ENCODE measurements at places on chromosomes 11 and 22.

- DNase-seq = no peak
Observed at GRCh38 chr11:5992604-5993251, 5.9 kb upstream of the OR52L1 start.

- DNase-seq = no peak
Observed at GRCh38 chr11:79007771-79008402, 432.9 kb downstream of the TENM4 start.

- peak; percentile 84 for DNase-seq
Observed at GRCh38 chr11:64767344-64768299, 7.8 kb upstream of the PYGM start.

DNA sequence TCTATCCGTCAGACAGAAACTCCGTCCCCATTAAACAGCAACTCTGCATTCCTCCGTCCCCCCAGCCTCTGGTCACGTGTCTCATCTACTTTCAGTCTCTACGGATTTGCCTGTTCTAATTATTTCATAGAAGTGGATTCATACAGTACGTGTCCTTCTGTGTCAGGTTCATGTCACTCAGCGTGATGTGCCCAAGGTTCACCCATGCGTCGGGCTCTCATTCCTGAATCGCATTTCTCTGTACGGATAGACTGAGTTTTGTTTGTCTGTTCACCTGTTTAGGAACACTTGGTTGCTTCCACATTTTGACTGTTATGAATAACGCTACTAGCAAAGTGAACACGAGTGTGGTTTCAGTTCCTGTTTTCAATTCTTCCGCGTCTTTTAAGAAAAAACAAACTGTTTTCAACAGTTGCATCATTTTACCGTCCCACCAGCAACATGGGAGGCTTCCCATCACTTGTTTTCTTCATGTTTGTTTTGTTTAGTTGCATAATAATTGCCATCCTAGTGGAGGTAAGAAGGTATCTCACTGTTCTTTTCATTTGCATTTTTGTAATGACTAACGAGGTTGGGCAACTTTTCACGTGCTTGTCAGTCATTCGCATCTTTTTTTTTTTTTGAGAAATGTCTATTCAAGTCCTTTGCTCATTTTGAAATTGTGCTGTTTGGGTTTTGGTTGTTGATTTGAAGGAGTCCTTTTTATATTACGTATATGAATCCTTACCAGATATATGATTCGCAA, 8.9 kb upstream of the NLRP6 start:
- DNase-seq = peak; percentile 80

- DNase-seq = no peak
Observed at GRCh38 chr11:14619603-14620531, 23.7 kb upstream of the PDE3B start.

DNA sequence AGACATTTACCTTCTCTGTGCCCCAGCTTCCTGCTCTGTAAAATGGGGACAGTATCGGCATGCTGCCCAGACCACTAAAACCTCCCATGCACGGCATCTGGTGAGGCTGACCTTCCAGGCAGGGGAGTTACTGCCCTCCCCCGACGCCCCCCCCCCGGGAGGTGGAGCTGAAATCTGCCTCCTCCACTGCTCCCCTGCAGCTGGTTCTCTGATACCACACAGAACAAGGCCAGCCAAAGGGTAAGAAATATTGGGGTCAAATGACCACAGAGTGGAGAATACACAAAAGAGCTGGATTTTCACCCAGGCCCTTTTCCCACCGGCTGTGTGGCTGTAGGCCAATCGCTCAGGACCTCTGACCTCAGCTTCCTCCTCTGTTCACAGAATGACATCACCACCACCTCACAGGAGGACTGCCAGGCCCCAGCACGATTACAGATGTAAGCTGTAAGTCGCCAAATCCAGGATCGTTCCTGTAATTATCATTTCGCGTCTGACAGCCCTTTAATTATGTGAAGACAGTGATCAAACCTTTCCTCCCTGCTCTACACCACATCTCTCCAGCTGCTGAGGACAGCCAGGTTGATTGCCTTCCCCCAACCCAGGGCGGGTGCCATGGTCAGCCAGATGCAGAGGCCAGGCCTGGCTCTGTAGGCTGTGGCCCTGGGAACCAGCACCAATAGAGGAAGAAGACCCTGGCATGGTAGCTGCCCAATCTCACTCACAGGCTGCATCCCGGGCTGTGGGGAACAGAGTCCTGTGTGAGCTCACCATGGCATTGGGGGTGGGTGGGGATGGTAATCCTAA, 35.7 kb upstream of the KLHL35 start:
- DNase-seq = no peak

DNA sequence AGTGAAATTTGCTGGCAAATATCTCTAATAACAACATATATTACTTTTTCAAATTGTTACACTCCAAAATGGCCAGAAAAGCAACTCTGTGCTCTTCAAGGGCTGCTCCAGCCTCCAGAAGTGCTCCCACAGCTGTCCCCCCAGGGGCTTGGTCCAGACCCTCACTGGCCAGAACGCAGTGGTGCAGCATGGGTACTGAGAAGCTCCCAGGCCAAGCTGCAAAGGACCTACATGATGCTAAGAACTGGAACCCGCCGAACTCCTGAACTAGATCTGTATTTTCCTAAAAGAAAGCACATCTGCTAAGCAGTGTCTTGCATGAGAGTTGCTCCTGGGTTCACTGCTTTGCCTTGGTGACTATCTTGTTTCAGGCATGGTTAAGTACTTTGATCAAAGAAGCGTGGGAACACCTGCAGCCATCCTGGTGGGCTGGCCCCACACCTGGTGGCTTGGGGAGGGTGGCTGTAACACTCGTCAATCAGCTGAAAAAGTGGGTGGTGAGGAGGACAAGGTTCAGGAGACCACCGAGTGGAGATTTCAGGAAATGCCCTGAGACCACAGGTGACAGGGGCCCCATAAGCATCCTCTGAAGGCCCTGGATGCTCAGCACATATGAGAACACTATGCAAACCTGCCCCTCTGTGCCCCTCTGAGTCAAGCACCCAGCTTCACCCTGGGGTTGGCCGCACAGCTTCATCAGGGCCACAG, 72.7 kb upstream of the PITPNB start:
- no peak for DNase-seq

- DNase-seq = no peak
Observed at GRCh38 chr11:71183878-71184277, 68.5 kb downstream of the SHANK2 start.

GRCh38 chr22:43343262-43343669, at the start of gene SCUBE1:
TSS of gene SCUBE1 (minus strand) at chr22:43343372. CDS start at chr22:43343261, 111 bp downstream.
- peak; percentile 58 for DNase-seq

GRCh38 chr11:2298131-2298794, 3.5 kb downstream of the C11orf21 start:
- no peak for DNase-seq

DNA sequence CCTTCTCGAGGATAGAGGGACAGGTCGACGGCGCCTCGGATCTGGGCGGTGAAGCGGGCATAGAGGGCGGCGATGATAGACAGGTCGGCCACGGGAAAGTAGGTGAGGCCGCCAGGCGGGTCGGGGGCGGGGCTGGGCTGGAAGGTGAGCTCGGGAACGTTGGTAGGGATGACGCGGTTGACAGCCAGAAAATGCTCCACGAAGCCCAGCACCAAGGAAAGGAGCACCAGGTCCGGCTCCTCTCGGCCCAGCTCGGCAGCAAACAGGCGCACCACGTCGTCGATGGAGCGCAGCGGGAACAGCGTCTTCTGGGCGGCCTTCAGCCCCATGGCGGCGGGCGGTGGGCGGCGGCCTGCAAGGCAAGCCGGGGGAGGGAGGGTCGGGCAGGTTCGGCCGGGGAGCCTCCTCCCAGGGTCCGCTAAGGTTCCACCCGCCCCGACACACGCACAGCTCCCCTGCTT, 540 bp downstream of the MEN1 start:
- DNase-seq = peak; percentile 12

- no peak for DNase-seq
Observed at GRCh38 chr22:27197052-27197451, 539.7 kb downstream of the MIAT start.

DNA sequence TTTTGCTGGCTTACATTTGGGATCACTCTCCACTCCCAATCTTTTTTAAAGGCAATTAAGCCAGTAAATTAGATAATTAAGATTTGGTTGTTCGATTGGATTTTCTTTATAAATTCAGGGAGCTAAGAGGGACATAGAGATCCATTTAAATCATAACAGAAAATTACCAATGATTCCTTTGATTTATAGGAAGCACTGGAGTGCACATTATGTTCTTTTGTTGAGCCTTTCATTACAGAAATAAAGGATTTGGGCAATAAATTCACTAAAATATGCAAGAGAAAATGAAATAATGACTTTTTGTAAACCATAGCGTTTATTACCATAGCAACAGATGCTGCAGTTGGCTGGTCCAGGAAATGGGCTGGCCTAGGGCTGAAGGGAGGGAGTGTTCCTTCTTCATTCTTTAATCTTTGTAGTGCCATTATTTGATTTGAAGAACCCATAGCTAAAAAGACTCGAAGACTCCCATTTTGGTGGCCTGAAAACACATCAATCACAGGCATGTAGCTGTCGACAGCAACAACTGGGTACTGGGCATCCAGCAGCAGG, 73.0 kb downstream of the C2CD3 start:
- DNase-seq = no peak

DNA sequence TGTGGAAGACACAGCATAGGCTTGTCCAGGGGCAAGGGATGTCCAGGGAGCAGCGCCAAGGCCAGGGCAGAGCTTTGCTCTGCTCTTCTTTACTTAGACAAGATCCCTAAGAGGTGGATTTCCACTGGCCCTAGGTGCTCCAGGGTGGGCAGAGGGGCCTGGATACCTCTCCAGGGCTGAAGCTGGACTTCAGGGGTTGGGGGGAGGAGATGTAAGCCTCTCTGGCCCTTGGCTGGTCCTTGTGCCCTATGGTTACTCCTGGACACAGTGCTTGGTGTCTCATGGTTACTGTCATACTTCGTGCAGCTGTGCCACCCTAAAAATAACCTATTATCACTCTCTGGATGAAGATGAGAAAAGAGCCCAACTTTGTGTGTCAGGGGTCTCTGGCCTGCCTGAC, 12.9 kb upstream of the KCNJ11 start:
- DNase-seq = no peak

GRCh38 chr11:112412383-112412782, 151.7 kb upstream of the PLET1 start:
- DNase-seq = no peak

DNA sequence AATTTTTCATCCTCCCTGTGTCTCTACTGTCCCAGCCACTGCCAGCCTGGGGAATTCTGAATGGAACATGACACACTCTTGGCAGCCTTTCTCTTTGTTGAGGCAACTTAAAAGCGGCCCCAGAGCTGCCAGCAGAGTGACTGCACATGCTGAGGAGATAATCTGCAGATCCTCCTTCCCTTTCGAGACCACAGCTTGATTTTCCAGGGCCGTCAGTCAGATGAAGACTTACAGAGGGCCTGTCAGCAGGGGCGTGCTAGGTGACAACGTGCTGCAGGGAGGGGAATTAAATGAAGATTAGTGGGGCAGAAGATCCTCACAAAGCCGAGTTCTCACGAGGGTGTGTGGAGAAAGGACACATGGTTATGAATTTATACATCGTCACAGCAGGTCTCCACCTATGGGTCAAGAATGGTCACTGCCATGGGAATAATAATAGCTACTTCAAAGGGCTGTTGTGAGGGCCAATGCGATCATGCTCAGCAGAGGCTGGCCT, 193.5 kb upstream of the PITPNB start:
- no peak for DNase-seq

- DNase-seq = no peak
Observed at GRCh38 chr11:30260813-30261212, 30.0 kb downstream of the FSHB start.

DNA sequence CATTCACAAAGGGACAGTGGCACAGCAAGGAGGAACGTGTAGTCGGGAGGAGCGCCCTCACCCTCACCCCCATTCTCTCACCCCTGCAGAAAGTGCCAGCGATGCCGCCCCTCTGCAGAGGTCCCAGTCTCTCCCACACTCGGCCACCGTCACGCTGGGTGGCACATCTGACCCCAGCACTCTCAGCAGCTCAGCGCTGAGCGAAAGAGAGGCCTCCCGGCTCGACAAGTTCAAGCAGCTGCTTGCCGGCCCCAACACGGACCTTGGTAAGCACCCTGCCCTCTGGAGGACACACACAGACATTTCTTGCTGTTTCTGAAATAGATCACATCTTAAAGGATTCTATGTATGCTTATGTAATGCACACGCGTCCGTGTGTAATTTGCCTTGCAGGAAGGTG, 34.9 kb downstream of the TBC1D22A start:
- DNase-seq = no peak

DNA sequence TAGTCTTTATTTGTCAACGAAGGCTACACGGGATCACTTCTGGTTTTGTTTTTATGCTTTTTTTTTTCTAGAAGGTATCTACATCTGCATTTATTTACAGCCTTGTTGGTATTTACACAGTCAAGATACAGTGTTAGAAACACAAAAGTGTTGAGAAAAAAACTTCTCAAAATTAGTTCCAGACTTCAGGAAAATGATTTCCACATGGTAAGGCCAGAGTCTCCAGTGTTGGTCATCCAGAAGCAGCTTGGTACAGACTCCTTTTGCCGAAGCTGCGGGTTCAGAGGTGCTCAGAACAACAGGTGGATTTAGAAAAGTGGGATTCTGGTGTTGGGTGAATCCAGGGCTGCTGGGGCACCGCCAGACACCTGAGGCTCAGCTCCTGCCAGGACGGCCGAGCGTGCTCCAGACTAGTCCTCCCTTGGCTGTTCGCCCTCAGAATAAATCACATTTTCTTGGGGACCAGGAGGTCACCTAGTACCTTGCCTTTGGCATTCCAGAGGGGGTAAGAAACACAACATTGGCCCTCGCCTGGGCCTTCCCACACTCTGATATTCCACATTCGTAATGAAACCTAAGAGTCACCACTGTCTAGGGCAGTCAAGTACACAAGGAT, 78.7 kb upstream of the NARS2 start:
- no peak for DNase-seq

GRCh38 chr11:94525546-94526324, 13.5 kb downstream of the C11orf97 start:
- no peak for DNase-seq

- DNase-seq = no peak
Observed at GRCh38 chr11:43923406-43924111, 18.9 kb upstream of the C11orf96 start.

DNA sequence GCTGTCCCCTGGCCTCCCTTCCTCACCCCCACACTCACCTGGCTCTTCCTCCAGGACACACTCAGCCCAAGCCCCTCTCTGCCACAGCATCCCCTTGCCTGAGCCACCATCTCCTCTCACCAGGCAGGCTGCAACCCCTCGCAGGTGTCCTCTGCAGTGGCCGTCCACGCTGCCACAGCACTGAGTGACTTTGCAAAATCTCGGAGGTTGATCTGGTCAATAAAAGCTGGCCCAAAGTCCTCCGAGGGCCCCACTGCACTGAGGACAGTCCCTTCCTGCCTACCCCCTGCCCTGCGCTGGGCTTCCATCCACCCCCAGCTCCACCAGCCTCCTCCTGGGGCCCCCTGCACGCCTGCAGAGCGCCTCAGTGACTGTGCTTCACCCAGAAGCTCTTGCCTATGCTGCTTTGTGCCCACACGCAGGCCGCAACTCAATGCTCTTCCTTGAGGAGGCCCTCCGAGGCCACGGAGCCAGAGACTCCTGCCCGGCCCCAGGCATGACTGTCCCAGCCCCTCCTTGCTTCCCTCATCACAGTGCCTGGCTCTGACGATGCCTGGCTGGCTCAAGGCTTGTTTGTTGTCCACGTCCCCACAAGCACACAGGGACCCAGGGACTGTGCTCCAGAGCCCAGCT, 30.8 kb upstream of the SLC22A12 start:
- DNase-seq = no peak
